ENCODE measurements at places on chromosomes 7 and 10. TPM values are rescaled to one million over a fixed set of nuclear protein-coding genes. Genes with fewer than 3 reads are reported as not detected.

EN2 gene
- 7.2 TPM for total RNA-seq

DNA sequence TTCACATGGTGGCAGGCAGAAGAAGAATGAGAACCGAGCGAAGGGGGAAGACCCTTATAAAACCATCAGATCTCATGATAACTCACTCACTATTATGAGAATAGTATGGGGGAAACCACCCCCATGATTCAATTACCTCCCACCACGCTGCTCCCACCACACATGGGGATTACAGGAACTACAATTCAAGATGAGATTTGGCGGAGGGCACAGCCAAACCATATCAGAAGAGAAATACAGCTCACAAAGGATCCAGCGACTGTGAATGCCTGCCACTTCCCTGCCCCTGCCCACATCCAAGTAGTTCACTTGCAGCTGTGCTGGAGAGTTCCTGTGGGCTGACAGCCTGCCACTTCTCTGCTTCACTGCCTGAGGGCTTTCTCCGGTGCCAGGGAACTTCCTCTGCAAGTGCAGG, 148.7 kb downstream of the C7orf25 start:
- H3K4me3 ChIP-seq, result no peak overlapping the region
- no peak for DNase-seq
- H3K27me3 ChIP-seq, result no peaks in the 10 kb centered on the region
- peak overlapping the region; percentile 28 for H3K27ac ChIP-seq
- peaks cover 7% of the 10 kb centered on the region for H3K36me3 ChIP-seq
- H3K4me1 ChIP-seq, result peaks cover 12% of the 10 kb centered on the region

DNA sequence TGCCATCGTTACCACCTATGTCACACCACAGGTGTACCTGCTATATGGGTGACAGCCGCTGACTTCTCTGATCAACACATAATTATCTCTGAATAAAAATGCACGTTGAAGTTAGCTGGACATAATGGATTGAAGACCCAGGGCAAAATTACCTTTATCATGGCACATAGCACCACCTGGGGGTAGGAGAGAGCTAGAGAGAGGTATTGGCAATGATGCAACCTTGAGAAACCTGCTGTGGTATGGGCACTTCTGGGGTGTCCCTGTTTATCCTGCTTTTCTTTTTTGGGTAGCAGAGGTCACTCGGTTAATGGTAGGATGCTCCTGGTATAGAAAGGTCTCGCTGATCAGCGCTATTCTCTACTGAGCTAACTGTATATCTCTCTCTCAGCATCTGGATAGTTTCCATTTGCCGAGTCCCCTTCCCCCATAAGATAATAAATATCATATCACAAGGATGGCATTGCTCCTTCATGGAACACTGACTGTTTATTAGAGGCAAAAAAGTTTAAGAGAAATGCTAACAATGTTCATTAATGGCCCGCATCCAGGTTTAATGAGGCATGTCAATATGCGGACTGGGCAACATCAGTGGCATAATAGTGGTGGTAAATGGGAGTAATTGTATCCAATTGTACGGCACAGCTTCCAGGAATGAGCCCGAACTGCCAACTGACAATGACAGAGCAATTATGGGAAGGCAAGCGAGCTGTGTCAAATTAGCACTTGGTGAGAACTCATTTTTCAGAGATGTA, 323.1 kb downstream of the TFEC start:
- no peaks in the 10 kb centered on the region for H3K36me3 ChIP-seq
- H3K4me3 ChIP-seq, result no peak overlapping the region
- no peaks in the 10 kb centered on the region for H3K27me3 ChIP-seq
- DNase-seq, result no peak

GRCh38 chr7:100561491-100562194, 12.1 kb downstream of the SAP25 start:
- no peaks in the 10 kb centered on the region for H3K36me3 ChIP-seq
- no peaks in the 10 kb centered on the region for H3K27me3 ChIP-seq
- no peak for DNase-seq
- H3K27ac ChIP-seq, result no peak overlapping the region
- H3K4me3 ChIP-seq, result no peak overlapping the region

DNA sequence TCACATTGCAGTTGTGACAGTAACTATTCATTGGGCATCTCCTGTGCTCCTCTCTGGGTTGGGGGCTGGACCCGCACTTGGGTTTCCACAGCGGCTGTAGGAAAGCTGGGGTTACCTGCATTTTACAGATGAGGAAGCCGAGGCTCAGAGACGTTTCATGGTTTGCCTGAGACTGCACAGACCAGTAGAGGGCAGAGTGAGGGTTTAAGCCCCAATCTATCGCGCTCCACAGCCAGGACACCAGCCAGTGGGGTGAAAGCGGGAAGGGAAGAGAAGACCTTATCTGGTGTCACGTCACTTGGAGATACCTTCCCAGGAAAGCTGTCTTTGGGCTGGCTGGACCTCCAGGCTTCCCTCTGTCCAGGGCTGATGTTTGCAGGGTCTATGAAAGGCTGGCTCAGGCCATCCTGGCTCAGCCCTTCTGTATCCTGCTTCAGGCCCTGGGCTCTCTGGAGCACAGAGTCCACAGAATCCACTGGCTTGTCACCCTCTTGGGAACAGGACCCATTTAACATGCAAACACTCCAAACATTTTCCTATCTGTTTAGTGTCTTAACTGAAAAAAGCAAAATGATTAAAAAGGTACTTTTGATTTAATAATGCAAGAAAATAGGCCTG, 167.7 kb downstream of the EMX2 start:
- H3K4me1 ChIP-seq, result no peaks in the 10 kb centered on the region
- H3K27me3 ChIP-seq, result peaks cover 5% of the 10 kb centered on the region
- no peaks in the 10 kb centered on the region for H3K36me3 ChIP-seq
- no peak overlapping the region for H3K27ac ChIP-seq
- H3K4me3 ChIP-seq, result no peak overlapping the region

ZDHHC6 gene
- 45.0 TPM for total RNA-seq

GRCh38 chr10:110420401-110421193, 77.1 kb upstream of the DUSP5 start:
- no peak overlapping the region for H3K4me3 ChIP-seq
- no peak for DNase-seq
- H3K27ac ChIP-seq, result no peak overlapping the region
- H3K27me3 ChIP-seq, result no peaks in the 10 kb centered on the region
- no peaks in the 10 kb centered on the region for H3K36me3 ChIP-seq

DNA sequence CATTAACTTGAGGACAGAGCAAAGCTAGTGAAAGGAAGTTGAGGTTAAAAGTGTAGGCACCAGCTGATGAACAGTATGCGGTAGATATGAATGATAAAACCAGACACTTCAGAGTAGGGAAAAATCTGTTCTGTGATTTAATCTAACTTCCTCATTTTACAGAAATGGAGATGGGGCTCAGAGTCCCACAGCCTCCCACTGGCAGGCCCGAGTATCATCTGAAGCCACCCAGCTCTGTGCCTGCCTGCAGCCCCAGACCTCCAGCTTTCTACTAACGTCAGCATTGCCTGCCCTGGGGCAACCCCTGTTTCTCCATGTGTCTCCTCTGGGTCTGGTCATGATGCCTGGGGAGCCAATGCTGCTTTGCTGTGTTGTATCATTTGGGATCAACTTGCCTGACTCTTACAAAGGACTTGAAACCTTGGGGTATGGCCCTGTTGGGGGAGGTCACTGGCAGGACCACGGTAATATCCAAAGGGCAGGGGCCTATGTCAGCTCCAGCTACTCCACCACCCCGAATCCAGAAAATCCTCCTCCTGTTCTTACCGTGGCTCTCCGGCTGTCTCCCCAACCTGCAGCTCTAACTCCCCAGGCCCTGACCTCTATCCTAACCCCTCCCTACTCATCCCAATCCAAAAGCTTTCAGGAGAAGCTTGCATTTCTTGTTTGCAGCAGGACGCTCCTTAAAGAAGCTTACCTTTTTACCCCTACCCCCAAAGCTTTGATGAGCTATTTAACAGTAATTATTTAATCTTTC, 56.2 kb upstream of the NPY start:
- H3K4me1 ChIP-seq, result no peaks in the 10 kb centered on the region
- H3K27ac ChIP-seq, result no peak overlapping the region
- no peak overlapping the region for H3K4me3 ChIP-seq
- no peaks in the 10 kb centered on the region for H3K27me3 ChIP-seq
- H3K36me3 ChIP-seq, result no peaks in the 10 kb centered on the region

- DNase-seq, result no peak
- no peaks in the 10 kb centered on the region for H3K27me3 ChIP-seq
- H3K27ac ChIP-seq, result no peak overlapping the region
- no peak overlapping the region for H3K4me3 ChIP-seq
- peaks cover 3% of the 10 kb centered on the region for H3K36me3 ChIP-seq
These were observed 94.2 kb downstream of the CD36 start for GRCh38 chr7:80732630-80733029.

DNA sequence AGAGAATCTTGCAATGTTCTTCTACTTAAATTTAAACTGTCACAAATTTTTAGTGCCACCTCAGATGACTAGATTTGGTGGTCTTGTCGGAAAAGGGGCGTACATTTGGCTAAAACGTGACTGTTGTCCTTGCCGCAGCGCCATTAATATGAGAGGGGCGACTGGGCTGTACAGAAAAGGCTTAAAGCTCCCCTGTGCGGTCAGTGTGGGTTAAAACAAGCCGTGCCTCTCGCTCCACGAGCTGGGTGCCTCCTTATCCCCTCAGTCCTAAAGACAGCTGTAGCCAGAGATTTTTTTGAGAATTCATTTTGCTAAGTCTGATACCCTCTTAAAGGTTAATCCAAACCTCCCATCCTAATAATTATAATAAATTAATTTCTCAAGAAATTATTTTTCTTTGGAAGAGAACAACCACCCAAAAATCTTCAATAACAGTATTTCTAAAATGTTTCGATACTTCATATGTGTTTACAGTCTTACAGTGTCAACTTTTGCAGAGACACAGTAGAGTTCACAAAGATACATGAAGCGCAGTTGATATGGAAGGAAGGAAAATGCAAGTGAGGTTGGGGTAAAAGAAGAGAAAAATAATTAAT, 68.6 kb downstream of the C7orf25 start:
- H3K4me1 ChIP-seq, result no peaks in the 10 kb centered on the region
- peak; percentile 42 for DNase-seq
- H3K27ac ChIP-seq, result no peak overlapping the region
- H3K27me3 ChIP-seq, result no peaks in the 10 kb centered on the region

HPSE2 gene
- not detected for total RNA-seq

NFE2L3 gene
- total RNA-seq, result 3.5 TPM

GRCh38 chr7:131014906-131015656, 281.1 kb upstream of the KLF14 start:
- no peak for DNase-seq
- no peak overlapping the region for H3K4me3 ChIP-seq
- H3K27me3 ChIP-seq, result no peaks in the 10 kb centered on the region
- H3K27ac ChIP-seq, result no peak overlapping the region
- no peaks in the 10 kb centered on the region for H3K4me1 ChIP-seq

DNA sequence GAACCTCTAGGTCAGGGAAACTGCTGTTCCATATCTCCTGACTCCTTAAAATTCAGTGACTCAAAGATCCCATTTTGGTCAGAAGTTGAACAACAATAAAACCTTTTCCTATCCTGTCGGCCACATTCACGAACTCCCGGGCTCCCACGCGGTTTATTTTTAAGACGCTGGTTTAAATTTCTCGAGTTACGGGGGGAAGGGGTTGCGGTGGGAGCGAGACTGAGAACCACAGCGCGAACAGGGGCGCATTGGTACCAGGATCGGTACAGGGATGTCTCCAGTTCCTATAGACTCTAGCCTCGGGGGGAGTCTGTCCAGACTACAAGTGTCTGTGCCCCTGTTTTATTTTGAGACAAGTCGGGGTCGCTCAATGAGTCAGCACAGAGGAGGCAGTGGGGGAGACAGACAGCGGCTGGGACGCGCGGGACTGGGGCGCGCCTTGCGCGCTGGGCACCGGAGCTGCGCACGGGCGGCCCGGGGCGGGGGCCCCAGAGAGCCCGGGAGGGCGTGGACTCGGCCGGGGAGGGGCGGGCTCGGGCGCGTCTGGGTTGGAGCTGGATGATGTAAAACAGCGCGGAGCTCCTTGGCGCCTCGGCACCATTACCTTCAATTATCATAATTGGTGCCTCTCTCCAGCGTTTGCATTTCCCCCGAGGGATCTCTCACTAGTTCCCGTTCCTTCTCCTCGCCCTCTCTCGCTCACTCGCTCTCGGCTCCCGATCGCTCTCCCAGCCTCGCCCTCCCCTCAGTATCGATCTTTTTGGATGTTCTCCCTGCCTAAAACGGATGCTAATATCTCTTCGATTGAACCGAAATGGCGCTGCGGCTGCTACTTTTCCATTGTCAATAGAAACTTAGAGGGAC, 8.7 kb upstream of the BAMBI start:
- H3K27me3 ChIP-seq, result peaks cover 93% of the 10 kb centered on the region
- no peak overlapping the region for H3K27ac ChIP-seq
- peak; percentile 42 for DNase-seq
- H3K4me3 ChIP-seq, result peak overlapping the region; percentile 82

DNA sequence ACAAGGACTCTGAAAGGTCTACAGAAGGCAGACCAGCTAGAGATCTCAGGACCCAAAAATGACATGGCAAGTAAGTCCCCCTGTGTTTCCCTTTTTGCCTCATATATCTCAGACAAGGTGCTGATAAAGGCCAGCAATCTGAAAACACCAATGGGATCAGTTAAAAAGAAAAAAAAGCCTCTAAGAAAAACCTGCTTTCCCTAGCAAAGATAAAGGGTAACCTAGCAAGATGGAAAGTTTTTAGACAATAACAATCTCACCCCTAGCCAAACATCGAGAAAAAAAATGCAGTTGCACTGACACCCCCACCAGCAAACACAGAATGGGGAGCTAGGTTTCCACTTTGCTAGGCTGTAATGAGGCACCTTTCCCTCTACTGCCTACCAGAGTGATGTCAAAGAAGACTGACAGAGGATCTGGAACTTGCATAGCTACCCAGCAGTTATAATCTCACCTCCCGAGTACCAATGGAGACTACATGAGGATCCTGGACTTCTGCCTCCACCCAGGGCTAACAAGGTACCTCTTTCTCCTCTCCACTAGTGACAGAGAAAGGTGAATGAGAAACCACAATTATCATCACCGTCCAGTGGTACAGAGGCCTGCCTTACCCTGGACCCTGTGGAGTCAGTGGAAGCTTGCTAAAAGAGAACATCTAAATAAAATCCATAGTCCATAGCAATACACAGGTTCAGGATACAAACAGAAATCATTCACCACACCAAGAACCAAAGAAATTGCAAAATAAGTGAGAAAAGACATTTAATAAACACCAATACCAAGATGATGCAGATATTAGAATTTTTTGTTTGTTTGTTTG, 240.8 kb downstream of the ARHGAP12 start:
- DNase-seq, result no peak
- H3K4me3 ChIP-seq, result no peak overlapping the region
- H3K27me3 ChIP-seq, result no peaks in the 10 kb centered on the region
- peaks cover 51% of the 10 kb centered on the region for H3K36me3 ChIP-seq
- H3K27ac ChIP-seq, result no peak overlapping the region
- H3K4me1 ChIP-seq, result no peaks in the 10 kb centered on the region

All from neural crest cell (in vitro differentiated cells).